Left colon (tissue), 2 donors: ENCODE measurements at places on chromosomes 6 and 20. TPM values are rescaled to one million over a fixed set of nuclear protein-coding genes. Genes with fewer than 3 reads are reported as not detected.

DNA sequence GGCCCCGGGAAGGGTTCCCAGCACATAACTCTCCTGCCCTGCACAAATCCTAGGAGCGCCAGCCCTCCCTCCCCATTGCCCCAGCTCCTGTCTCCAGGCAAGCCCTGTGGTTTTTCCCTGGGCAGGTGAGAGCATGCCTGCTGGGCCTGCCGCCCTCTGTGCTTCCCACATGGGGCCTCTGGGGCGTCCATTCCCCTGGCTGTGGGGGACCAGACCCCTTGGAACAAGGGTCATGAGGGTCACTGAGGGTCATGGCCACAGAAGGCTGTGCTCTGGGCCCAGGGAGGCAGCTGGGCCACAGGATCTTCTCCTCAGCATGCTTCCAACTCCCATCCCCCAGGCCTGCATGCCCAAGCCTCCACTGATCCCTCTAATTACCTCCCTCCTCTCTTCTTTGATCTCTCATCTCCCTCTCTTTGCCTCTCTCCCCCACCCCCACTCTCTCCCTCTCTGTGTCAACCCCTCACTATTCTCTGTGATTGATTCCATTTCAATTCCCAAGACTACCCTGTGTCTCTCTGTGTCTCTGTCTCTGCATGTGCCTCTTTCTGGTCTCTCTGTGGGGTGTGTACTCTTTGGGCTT, 6.1 kb downstream of the MDFI start:
- DNase-seq = no peak

GRCh38 chr20:18360635-18361034, 72.3 kb downstream of the ZNF133 start:
- DNase-seq = no peak

DNA sequence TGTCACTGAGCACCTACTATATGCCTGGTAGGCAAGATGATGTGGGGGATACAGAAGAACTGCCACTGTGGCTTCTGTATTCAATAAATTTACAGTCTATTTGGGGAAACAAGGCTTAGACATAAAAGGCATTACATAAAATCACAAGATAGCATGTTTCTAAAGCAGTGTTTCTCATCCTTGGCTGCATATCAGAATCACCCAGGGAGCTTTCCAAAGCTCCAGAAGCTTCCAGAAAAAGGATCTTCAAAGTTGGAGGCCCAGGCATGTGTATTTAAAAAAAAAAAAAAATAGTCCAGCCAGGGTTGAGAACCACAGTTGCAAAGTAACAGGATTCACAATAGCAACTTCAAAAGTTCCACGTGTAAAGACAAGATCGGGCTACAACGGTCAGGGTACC, 112.4 kb upstream of the SPACA1 start:
- no peak for DNase-seq

- no peak for DNase-seq
Measured at GRCh38 chr6:20202324-20202658, 10.0 kb downstream of the MBOAT1 start.

GRCh38 chr6:82072121-82072521, 175.4 kb downstream of the IBTK start:
- DNase-seq = no peak

- peak; percentile 36 for DNase-seq
Measured at GRCh38 chr20:33291830-33292355, 8.9 kb downstream of the BPIFB1 start.

DNA sequence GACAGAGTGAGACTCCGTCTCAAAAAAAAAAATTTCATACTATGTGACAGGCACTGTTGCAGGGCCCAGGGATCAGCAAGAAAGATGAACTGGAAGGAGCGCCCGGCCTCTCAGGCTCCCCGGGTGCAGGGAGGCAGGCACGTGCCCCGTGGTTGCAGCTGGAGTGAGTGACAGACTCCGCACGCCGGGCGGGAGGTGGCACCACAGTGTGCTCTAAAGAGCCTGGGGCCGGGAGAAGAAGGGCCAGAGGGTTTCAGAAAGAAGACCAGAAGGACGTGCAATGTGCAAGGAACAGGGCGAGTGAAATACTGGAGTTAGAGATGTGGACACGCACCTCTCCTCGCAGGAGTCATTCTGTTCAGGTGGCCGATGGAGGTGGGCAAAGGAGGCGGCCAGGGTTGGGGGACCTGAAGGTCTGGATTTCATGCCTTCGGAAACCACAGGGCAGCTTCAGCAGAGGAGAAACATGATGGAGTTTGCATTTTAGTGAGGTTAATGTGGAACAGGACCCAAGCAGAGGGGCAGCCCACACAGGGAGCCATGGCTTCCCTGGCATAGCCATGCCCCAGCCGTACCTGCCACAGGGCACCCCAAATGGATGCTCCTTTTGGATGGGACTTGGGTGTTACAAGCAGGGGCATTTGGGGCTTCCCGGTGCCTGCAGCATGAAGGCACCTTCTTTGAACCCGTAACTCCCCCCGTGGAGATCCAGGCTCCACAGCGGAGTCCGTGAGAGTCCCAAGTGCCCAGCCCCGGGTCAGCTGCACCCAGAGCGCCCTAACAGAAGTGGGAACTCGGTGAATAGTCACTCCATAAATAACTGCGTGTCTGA, 226.2 kb downstream of the ERMARD start:
- peak; percentile 16 for DNase-seq

- no peak for DNase-seq
Measured at GRCh38 chr6:111848262-111848812, 24.9 kb downstream of the FYN start.

DNA sequence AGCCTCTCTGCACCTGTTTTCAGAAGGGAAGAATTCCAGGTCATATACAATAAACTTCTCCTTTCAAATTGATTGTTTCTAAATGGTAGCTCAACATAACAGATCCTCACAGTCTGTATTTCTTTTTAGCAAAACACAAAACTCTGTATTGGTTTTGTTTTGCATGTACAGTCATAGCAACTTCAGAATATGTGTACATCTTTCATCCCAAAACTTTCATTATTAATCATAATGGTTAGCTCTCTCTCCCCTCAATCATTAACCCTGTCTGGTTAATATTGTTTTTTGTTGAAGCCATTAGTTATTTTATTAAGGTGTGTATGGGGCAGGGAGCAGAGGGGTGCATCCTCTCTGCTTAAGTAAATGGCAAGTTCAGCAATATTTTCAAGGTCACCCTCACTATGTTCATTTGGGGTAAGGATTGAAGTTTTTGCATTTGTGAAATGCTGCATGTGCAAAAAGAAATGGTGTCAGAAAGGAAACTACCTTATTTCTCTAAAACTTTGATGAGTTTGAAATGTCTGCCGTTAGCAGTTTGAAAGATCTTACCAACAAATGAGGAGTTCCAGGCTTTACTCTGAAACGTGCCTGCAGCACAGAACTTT, 136.8 kb upstream of the BTBD3 start:
- DNase-seq = no peak

GRCh38 chr6:149209871-149210775, 107.4 kb upstream of the TAB2 start:
- DNase-seq = no peak

The OPRM1 gene
- total RNA-seq = not detected

The VSX1 gene
- total RNA-seq = not detected

The FERMT1 gene
- 62.0 TPM for total RNA-seq

The GOPC gene
- 25.1 TPM for total RNA-seq

The HBS1L gene
- total RNA-seq = 50.0 TPM
